ENCODE measurements at places on chromosomes 13 and 19.

GRCh38 chr19:56383826-56384605 lies 9.3 kb downstream of the ZNF582 start:
- peak; percentile 84 for DNase-seq

DNA sequence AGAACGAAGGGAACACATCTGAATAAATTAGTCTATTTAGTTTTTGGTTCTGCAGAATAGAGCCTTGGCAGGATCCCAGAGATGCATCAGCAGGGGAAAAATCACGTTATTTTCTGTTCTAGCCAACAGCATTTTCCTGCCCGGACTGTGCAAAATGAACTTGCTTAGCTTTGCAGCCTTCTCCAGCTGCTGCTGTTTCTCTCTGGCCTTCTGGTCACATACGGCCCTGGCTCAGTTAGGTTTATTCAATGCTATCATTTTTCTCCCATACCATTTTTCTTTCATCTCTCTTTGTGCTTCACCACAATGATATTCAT lies 110.4 kb upstream of the KL start:
- no peak for DNase-seq

DNA sequence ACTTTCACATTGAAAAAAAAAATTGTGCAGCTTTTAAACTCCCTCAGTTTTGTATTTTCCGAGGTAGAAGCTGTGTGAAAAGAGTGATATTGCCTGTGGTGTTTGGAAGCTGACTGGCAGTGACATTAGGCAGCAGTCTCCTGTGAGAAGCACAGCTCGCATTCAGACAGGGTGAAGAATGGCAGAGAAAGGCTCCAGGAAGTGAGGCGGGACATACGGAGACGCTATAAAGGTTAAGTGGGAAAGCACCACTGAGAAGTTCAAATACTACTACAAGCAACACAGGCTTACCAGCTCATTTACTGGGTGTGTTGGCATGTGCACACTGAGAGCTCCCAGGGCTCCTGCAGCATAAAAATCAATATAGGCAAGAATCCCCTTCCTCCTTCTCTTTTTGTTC lies 88.4 kb downstream of the RXFP2 start:
- no peak for DNase-seq

DNA sequence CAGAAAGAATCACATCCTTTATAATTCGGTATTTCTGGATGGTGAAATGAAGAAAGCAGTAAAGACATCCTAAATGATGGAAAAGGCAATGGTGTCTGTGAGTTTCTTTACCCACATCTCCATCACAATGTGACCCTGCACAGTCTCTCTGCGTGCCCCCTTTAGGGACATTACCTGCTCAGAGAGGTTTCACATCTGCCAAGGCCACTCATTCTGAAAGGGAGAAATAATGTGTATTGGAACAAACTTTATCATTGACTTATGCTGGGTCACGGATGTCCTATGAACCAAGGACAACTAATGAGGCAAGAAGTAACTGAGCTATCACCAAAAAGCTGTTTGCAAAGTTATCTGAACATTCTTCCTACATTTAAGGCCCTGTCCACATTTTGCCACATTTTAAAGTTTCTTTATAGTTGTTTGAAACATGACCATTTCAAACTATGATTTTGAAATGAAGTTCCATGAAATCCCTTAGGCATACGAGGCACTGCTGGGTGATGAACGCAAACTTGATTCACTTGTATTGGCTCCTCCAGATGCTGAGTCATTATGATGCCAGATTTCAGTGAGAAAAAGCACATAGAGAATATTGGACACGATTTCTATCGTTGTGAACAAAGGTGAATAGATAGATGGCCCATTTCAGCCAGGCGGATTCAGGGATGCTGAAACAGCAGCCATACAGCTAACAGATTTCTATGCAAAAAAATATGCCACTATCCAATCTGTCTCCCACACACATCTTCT lies 63.5 kb upstream of the HMGB1 start:
- no peak for DNase-seq

DNA sequence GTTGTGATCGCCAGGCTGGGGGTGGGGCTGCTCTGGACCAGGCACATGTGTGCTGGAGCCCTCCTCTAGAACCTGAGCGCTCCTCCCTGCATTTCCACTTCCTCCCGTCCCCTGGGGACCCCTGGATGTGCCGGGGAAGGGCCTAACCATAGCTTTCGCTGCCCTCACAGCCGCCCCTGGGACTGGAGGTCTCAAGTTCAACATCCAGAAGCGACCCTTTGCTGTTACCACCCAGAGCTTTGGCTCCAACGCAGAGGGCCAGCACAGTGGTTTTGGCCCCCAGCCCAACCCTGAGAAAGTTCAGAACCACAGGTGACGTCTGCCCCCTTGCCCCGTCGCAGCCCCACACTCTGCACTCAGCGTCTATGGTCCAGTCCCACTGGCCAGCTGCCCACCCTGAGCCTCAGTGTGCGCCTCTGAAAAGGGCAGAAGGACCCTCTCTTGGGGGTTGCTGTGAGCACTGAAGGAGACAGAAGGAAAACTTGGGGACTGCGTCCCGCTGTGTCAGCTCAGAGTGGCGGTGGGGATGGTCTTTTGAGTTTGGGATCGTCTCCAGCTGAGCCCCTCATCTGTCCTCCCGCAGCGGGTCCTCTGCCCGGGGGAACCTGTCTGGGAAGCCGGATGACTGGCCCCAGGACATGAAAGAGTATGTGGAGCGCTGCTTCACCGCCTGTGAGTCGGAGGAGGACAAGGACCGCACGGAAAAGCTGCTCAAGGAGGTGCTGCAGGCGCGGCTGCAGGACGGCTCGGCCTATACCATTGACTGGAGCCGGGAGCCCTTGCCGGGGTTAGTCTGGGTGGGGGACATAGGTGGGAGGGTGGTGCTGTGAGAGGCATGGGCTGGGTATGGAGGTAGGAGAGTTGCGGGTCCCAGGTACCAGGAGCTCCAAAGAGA lies 6.0 kb downstream of the LENG8 start:
- no peak for DNase-seq

DNA sequence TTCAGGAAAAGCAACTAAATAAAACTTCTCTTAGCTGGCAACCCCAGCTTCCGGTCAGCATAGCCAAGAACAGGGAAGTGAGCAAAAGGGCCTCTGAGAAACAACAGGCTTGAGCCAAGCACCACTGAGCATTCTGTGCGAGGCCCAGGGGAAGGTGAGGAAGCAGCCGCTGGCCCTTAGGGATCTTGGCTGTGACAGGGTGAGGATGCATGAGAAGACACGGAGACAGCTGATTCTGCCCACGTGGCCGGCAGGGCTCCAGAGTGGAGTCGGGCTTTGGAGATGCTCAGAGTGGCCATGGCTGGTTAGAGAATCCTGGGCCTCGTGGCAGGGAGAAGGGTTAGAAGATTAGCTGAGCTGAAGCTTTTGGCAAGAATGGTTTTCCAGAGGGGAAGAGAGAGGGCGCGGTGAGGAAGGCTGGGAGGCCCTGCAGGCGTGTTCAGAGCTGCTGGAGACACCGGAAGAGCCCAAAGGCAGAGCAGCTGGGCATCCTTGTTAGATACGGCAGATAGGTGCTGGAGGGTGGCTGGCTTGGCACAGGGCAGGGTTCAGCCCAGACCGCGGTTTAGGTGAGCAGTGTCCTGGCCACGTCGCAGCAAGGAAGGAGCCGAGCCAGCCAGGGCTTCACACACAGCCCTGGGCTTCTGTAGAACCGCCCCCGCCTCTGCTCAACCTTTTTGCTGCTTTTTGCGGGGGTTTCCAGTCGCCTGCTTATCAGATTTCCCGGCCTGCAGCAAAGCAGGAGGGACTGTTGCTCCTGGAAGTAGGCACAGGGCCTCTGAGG lies 17.3 kb downstream of the UPF1 start:
- DNase-seq, result no peak

GRCh38 chr13:77853703-77854102 lies 64.9 kb downstream of the EDNRB start:
- DNase-seq, result no peak

GRCh38 chr13:36806102-36806501 lies 12.9 kb upstream of the RFXAP start:
- no peak for DNase-seq

DNA sequence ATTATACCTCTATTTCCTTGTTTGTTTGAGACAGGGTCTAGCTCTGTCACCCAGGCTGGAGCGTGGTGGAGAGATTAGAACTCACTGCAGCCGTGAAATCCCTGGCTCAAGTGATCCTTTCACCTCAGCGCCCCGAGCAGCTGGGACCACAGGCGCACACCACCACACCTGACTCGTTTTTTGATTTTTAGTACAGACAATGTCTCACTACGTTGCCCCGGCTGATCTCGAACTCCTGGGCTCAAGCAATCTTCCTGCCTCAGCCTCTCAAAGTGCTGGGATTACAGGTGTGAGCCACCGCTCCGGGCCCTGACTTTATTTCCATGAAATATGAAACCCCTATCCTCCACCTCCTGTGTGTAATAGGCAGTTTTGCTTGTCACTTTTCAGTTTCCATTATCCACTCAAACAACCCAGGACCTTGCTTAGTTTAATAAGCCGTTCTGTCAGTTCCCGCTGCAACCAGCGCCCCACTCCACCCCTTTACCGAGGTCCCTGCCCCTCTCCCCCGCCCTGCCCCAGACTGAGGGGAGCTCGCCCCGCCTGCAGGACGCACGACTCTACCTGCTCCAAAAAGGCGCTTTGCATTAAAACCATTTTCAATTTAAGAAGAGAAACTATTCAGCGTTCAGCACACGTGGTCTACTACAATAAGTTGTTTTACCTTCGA lies 16.9 kb downstream of the ZNF816 start:
- no peak for DNase-seq

- no peak for DNase-seq
Observed at GRCh38 chr13:102792396-102792795, 6.4 kb downstream of the POGLUT2 start.

GRCh38 chr13:45412274-45413049 lies 5.7 kb downstream of the SLC25A30 start:
- no peak for DNase-seq

- DNase-seq, result no peak
Observed at GRCh38 chr13:26186995-26187394, 35.1 kb downstream of the RNF6 start.

DNA sequence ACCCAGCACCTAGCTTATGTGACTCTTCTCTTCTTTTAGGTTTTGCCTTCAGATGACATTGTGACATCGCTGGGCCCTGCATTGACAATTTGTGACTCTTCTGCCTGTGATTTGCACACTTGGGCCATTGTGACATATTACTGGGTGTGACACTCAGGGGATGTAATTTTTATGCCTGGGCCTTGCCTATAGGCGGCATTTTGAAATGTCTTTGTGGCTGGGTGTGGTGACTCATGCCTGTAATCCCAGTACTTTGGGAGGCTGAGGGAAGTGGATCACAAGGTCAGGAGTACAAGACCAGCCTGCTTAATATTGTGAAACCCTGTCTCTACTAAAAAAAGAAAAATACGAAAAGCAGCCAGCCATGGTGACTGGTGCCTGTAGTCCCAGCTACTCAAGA lies 28.4 kb upstream of the ZNF681 start:
- DNase-seq, result peak; percentile 47

GRCh38 chr19:41848666-41849065 lies 3.8 kb downstream of the DMRTC2 start:
- no peak for DNase-seq

- DNase-seq, result no peak
Observed at GRCh38 chr13:30510811-30511371, 45.2 kb upstream of the HMGB1 start.
